ENCODE measurements at places on chromosomes 6 and 20.

- DNase-seq: no peak
These were observed 4.7 kb upstream of the MOG start for GRCh38 chr6:29652198-29652584.

DNA sequence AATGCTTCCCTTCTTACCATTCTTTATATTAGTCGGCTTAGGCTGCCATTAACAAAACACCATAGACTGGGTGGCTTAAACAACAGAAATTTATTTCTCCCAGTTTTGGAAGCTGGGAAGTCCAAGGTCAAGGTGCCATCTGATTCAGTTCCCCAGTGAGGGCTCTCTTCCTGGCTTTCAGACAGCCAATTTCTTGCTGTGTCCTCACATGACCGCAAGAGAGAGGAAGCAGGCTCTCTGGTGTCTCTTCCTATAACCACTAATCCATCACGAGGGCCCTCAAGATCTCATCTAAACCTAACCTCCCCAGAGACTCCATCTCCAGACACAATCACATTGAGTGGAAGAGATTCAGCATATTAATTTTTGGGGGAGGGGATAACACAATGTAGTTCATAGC is 193.0 kb upstream of the SGK1 start:
- no peak for DNase-seq

DNA sequence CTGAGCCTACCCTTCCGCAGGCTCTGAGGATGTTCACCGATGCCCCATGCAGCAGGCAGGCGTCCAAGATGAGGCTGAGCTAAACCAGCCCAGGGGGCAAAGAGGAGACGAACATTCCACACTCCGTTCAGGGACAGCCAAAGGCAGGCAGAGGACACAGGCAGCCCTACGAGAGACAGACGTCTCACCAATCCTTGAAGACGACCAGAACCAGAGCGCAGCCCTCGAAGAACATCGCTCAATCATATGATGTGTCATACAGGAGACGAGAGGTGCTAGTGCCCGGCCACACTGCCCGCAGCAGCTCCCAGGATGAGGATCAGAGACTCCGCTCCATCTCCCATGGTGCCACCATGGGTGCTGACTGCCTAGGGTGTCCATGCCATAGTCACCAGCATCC is 35.6 kb upstream of the TMEM181 start:
- DNase-seq: no peak

DNA sequence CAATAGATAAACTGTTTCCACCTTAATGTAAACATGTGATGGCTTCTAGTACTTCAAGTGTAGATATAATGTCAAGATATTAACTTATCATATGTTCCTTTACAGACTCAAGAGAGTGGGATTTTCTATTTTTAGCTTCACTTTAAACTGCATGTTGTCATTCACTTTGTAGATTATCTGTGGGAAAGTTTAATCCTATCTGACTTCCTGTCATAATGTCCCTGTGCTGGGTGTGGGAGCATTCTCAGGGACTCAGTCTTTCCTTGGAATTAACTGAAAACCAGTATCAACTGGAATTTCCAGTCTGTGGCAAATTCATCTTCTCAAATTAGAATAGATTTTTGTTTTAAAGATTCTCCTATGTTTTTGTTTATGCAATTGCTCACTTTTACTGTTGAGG is 226.1 kb upstream of the FERMT1 start:
- DNase-seq: no peak

- DNase-seq: no peak
These were observed 61.7 kb downstream of the SLC2A10 start for GRCh38 chr20:46771195-46771588.

DNA sequence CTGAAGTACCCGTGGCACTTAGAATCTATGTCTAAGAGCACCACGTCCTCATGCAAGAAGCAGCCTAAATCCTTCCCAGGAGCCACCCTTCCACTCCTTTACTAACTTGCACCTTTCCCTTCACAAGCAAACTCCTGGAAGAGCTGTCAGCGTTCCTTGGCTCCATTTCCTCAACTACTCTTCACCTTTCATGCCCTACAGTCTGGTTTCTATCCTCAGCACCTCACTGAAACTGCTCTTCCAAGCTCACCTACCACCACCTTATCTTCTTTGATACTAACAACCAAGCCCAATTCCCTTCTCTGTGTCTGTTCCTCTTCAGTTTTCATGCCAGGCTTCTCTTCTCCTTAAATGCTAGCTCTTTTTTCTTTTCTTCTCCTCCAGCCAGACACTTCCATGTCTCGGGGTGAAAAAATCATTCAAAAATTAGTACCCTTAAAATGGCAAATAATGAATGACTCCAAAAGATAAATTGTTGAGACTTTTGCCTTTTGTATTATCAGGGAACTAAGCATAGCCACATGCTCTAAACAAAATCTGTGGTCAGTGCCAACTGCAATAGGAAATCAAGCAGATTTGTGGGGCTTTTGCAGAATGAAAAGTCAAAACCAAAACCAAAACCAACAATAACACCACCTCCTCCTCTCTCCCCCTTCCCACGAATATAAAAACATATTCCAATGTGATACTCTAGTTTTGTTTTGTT is 149.6 kb upstream of the KCNK16 start:
- DNase-seq: no peak

GRCh38 chr20:7930343-7930742 is 9.9 kb downstream of the HAO1 start:
- DNase-seq: no peak

DNA sequence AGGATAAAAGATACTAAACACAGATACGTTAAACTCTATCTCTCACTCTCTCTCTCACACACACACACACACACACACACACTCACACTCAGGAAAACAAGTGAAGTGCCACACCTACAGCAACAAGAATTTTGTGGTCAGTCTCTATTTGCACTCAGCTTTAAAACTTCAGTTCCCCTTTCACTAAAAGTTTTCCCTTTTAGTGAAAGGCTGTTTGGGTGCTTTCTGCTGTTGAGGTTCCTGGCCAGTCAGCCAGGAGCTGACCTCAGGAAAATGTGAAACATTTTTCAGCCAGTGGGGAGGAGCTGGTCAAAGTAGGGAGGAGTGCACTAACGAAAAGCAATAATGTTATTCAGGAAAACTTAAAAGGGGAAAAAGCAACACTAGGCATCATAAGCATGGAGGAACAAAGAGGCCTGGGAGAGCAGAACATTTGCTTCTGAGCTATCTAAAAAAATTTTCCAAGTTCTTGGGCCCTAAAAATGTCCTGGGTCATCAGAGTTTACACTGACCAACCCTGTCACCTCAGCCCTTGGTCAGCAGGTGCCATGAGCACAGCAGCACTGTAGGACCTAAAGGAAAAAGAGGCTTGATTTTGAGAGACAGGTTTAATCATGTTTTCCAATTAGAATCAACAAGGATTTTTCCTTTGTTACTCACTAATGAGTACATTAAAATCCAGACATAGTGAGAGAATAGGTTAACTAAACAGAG is 30.7 kb upstream of the NT5E start:
- no peak for DNase-seq

- no peak for DNase-seq
These were observed 143.4 kb upstream of the EEF1E1 start for GRCh38 chr6:8245726-8246125.

GRCh38 chr20:59625214-59625922 is 21.0 kb downstream of the PHACTR3 start:
- DNase-seq: no peak

DNA sequence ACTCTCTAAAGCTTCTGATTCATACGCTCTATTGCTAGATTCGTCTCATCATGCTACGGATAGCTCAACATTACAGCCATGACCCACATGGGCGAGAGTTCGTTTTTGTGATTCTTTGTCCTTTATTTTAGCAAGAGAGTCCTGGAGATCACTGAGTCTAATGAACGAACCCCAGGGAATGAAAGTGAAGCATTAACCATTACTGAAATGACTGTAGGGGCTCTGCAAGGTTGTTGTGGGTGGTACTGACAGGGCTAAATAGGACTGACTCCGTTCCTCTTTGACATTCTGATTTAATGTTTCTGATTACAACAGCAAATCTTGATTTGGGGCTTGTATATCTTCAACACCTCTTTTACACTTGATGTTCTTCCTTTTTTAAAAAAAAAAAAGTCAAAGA is 13.7 kb upstream of the RTF2 start:
- DNase-seq: no peak

GRCh38 chr6:16158943-16159557 is 30.2 kb downstream of the MYLIP start:
- DNase-seq: no peak

GRCh38 chr6:148761527-148762011 is 14.7 kb downstream of the UST start:
- DNase-seq: peak; percentile 39

DNA sequence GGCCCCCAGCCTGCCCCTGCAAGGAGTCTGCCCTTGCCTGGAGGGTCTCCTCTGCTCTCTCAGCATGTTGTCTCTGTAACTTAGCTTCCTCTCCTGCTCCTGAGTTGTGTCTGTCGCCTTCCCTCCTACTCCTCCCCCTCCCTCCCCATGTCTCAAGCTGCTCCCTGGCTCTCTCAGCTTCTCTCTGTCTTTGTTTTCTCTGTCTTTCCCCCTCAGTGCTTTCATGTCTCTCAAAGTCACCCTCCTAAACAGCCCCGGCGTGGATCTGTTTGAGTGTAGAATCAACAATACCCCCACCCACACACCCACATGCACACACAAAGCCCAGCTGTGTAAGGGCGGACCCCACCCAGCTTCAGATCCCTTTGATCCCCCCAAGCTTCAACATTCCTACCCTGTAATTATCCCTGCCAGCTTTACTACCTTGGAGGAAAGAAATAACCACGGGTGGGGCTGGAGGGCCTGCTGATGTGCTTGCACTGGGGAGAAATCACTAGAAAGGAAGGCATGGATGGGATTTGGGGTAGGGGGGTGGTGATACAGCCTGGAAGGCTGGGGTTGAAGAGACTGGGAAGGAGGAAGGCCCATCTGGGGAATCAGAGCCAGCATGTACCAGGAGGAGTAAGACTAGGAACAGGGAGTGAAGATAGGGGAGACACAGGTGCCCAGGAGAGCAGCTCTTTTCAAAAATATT is 1.0 kb upstream of the LY6G6D start:
- no peak for DNase-seq
